Thyroid gland (tissue), 4 donors: ENCODE measurements at places on chromosomes 7 and 10. TPM values are rescaled to one million over a fixed set of nuclear protein-coding genes. Genes with fewer than 3 reads are reported as not detected.

DNA sequence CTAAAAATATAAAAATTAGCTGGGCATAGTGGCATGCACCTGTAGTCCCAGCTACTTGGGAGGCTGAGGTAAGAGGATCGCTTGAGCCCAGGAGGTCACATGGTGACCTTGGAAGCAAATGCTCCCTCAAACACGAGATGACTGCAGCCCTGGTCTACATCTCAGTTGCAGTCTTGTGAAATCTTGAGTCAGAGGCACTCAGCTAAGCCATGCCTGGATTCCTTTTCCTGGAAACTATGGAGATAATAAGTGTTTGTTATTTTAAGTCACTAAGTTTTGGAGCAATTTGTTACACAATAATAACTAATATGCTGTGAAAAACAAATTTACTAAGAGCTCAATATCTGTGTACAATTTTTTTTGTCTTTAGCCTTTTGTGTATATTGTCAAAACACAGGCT, 284.3 kb upstream of the KAT6B start:
- H3K4me3 ChIP-seq: no peak overlapping the region
- H3K27me3 ChIP-seq: no peaks in the 10 kb centered on the region
- no peaks in the 10 kb centered on the region for H3K4me1 ChIP-seq

DNA sequence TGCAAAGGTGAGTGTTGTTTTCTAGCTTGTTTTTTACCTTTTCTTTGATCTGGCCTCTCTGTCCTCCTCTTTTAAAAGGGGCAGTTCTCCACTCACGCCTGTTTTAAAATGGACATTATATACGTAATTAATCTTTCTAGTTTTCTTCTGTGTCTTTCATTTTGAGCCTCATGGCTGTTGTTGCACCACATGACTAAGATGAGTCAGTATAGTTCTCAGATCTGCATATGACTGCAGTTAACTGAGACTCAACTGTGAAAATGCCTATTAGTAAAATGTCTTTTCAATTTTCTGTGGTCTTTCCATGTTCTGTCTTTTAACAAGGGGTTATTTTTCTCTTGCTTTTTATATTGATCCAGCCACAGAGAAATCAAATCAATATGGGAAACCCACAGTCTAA, 296.1 kb downstream of the CDK14 start:
- no peak overlapping the region for H3K27ac ChIP-seq
- H3K4me3 ChIP-seq: no peak overlapping the region
- peaks cover 12% of the 10 kb centered on the region for H3K4me1 ChIP-seq
- no peak for DNase-seq
- no peaks in the 10 kb centered on the region for H3K27me3 ChIP-seq
- H3K36me3 ChIP-seq: no peaks in the 10 kb centered on the region

- no peaks in the 10 kb centered on the region for H3K36me3 ChIP-seq
- no peaks in the 10 kb centered on the region for H3K27me3 ChIP-seq
- no peak overlapping the region for H3K4me3 ChIP-seq
These were observed 160.5 kb downstream of the NRF1 start for GRCh38 chr7:129771928-129772479.

DNA sequence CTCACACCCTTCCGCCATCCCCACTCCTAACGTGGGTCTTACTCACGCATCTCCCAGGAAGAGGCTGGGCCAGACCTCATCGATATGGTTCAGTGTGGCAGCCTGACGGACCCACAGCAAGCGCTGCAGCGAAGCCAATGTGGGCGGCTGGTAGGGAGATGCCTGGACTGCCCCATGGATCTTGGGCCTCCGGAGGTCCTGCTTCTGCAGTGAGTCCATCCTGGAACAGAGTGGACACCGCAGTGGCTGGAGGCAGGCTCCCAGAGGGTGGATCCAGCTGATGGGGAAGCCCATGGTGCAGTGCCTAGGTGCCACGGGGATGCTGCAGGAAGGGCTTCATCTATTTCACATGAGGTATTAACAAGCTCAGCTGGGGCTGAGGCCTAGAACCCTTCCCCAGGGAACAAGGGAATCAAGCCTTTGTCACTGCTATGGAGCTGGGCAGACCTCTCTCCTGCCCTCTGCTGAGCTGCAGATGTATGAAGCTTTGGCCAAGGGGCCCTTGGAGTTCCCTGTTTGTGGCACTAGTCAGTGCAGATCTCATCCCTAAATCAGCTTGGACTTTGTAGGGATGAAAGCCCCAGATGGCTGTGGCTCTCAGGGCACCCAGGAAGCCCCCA, 13.7 kb upstream of the SAMD8 start:
- no peak for DNase-seq
- H3K36me3 ChIP-seq: no peaks in the 10 kb centered on the region
- no peaks in the 10 kb centered on the region for H3K4me1 ChIP-seq

STEAP1 gene
- 6.0 TPM for total RNA-seq

NKX2-3 gene
- total RNA-seq: not detected

TRPV5 gene
- not detected for total RNA-seq

DNA sequence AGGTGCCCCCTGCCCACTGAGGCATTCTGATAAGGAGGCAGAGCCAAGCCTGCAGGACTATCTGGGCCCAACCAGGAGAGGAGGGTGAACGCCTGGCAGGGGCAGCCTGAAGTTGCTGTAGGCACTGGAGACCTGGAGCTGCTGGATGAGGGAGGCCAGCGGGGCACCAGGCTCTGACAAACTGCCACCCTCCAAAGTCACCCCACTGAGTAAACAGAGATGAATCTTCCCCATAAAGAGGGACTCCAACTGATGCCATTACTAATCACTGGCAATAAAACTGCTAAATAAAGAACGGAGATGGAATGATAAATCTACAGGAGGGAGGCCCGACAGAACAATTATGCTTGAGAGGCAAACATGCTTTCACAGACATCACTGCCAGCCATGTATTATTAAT, 44.2 kb downstream of the DRGX start:
- no peaks in the 10 kb centered on the region for H3K36me3 ChIP-seq
- no peak overlapping the region for H3K27ac ChIP-seq
- H3K27me3 ChIP-seq: no peaks in the 10 kb centered on the region
- H3K4me1 ChIP-seq: no peaks in the 10 kb centered on the region
- DNase-seq: no peak

DNA sequence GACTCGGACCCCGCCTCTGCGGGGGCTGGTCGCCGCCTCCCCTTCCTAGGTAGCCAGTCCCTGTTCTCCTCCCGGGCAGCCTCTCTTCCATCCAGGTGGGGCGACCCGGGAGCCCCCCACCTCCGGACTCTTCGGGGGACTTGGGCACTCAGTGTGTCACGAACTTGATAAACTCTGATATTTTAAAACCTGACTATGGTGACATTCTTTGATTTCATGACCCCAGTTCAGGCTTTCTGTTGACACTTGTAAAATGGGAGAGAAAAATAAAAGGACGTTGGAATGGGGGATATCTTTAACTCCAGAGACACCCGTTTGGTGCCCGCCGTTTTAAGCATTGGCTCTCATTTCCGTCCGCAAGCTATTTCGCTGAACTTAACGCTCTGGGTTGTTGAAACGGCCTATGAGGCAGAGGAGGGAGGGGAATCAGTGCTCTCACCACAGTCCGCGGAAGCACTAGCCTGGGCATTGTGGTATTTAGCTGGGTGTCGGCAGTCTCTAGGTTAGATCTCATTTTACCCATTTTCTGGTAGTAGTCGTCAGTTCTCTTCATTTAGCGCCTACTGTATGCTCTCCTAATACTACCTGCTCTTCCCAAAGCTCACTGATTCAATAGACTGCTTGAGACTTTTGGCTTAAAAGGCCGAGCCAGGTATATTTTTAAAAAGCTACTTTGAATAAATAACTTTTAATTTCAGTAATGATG, 738 bp downstream of the VPS26A start:
- peak overlapping the region; percentile 94 for H3K27ac ChIP-seq
- H3K4me3 ChIP-seq: peak overlapping the region; percentile 10
- H3K4me1 ChIP-seq: peaks cover 7% of the 10 kb centered on the region
- DNase-seq: peak; percentile 61
- H3K27me3 ChIP-seq: no peaks in the 10 kb centered on the region

PSD gene
- 0.24 TPM for total RNA-seq
